ENCODE measurements at places on chromosomes 4 and X.
A peak's percentile ranks its signal among the peaks of the same experiment; 100 is the strongest.

- no peak for DNase-seq
These were observed 202.1 kb downstream of the ARHGAP24 start for GRCh38 chr4:85676850-85677590.

DNA sequence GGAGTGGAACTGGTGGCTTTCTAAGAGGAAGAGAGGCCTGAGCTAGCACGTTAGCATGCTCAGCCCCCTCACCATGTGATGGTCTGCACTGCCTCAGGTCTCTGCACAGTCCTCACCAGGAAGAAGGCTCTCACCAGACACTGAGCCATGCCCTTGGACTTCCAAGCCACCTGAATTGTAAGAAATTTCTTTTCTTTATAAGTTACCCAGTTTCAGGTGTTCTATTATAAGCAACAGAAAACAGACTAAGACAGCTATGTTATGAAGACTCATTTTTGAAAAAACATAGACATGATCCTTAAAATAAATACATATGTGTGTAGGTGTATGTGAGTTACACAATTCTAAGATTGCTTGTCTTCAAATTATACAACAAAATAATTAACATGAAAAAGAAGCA, 74.7 kb downstream of the CEP44 start:
- no peak for DNase-seq

DNA sequence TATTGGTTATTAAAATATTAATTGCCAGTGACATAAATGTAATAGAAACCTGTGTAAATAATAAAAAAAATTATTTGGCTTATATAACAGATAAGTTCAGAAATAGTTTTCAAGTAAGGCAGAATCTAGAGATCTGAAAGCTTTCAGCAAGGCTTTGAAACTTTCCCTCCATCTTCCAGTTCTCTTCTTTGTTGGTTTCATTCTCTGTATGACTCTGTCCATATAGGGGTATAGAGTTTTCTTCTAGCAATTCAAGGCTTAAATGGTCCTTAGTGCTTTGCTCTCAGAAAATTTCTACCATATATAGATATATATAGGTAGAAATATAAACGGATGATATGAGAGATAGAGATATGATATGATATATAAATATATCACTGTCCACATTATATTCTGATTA, 160.5 kb upstream of the GABRA2 start:
- no peak for DNase-seq

DNA sequence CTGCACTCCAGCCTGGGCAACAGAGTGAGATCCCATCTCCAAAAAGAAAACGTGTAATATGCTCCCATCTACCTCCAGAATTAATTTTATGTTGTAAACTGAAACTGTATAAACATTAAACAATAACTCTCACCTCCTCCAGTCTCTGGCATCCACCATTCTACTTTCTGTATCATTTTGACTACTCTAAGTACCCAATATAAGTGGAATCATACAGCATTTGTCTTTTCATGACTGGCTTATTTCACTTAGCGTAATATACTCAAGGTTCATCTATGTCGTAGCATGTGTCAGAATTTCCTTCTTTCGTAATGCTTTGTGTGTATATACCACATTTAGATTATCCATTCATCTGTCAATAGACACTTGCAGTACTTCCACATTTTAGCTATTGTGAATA, 20.6 kb downstream of the F8 start:
- no peak for DNase-seq

DNA sequence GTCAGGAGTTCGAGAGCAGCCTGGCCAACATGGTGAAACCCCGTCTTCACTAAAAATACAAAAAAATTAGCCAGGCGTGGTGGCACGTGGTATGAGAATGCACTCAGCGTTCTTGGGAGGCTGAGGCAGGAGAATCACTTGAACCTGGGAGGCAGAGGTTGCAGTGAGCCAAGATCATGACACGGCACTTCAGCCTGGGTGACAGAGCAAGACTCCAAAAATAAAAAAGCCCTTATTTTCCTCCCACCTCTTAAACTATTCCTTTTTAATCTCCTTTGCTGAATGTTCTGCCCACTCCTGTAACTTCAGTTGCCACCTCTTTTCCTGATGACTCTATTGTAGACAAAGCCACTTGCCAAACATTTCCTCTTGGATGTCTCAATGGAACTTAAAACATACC, 72.6 kb downstream of the TAF1 start:
- DNase-seq: no peak

- peak; percentile 78 for DNase-seq
These were observed 99.4 kb upstream of the PGRMC2 start for GRCh38 chr4:128386761-128387599.
